ENCODE measurements at places on chromosomes 6 and 20.

- no peak for DNase-seq
Measured at GRCh38 chr6:156767603-156768467, 9.3 kb upstream of the ARID1B start.

DNA sequence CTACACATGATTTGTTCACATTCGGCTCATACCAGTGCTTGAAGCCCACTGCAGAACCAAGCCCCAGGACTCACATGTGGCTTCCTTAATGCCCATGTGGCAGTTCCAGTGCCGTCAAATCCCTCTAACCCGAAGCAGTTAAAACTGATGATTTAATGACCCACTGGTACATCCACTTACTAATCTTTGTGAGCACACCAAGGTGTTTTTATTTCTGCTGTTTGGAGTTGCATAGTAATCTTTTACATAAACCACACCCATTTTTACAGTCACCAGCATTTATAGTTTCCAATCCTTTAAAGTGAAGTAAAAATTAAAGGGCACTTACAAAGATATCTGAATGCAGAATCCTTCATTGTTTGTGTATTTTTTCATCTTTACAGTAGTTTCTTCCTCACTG is 232.0 kb downstream of the ANKRD60 start:
- no peak for DNase-seq

- no peak for DNase-seq
Measured at GRCh38 chr20:44811150-44811685, 872 bp upstream of the RIMS4 start.

- no peak for DNase-seq
Measured at GRCh38 chr6:154457046-154457713, 53.3 kb downstream of the CNKSR3 start.

DNA sequence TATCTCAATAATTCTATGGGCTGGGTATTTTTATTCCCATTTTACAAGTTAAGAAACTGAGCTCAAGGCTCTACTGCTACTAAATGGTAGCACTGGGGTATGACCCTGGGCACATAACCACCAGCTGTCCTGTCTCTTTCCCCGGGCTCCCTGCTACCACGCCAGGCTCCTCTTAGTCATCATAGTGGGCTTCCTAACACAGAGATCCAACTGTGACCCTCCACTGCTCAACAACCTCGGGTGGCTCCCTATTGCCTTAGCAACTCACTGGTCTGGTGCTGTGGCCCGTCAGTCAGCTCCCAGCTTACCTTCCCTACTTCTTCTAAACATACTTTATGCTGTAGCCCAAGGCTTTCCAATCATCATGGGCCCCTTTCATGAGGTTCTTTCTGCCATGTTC is 4.5 kb downstream of the KIAA1755 start:
- no peak for DNase-seq

GRCh38 chr20:58706975-58707681 is 14.5 kb downstream of the NPEPL1 start:
- DNase-seq: no peak

DNA sequence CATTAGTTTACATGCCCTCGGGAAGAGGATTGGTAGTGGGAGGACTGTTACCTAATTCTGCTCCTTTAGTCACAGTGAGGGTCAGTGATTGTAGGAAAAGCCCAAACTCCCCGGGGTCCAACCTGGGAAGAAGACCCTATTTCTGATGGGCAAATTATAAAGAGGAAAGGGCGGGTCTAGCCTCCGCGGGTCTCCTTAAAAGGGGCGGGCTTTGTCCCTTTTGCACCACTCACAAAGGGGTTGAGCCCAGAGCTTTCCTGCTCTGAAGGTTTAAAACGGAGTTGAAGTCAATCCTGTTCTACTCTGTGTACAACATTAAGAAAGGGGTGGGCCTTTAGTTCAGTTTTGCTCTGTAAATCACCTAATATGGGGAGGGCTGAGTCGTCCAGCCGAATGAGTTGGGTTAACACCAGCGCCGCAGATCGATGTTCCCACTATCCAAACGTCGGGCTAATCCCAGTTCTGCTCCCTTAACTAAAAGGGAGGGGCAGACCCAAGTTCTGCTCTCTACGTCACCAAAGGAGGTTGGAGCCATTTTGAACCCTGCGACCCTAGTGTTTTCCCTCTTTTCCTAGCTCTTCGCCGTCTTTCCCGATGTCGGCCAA is 920 bp upstream of the RNF5 start:
- DNase-seq: no peak

DNA sequence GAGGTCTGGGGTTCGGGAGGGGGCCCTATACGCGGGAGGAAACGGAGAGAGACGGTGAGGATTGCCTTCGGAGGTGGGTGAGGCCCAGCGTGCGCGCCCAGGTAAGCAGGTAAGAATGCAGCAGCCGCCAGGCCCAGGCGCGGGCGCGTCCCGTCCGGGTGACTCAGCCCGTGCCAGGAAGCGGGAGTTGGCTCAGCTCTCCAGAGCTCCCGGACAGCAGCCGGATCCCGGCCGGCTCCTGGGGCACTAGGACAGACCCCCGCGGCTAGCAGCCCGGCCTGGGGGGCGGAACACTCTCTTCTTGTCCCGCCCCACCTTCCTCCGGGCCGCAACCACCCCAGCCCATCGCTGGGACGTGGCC is 1.5 kb upstream of the MDFI start:
- no peak for DNase-seq

GRCh38 chr6:162032620-162033019 is 694.9 kb downstream of the PRKN start:
- DNase-seq: no peak

GRCh38 chr6:71107911-71108420 is 151.1 kb upstream of the B3GAT2 start:
- DNase-seq: no peak

Data from activated T-helper 1 cell treated with anti-CD3 and anti-CD28 coated beads, Interleukin-2, amount 50 U/mL, for 16 hours (primary cell).